ENCODE measurements at places on chromosomes 6 and 20.

GRCh38 chr20:61492065-61492464 is 240.0 kb downstream of the CDH4 start:
- DNase-seq, result no peak

DNA sequence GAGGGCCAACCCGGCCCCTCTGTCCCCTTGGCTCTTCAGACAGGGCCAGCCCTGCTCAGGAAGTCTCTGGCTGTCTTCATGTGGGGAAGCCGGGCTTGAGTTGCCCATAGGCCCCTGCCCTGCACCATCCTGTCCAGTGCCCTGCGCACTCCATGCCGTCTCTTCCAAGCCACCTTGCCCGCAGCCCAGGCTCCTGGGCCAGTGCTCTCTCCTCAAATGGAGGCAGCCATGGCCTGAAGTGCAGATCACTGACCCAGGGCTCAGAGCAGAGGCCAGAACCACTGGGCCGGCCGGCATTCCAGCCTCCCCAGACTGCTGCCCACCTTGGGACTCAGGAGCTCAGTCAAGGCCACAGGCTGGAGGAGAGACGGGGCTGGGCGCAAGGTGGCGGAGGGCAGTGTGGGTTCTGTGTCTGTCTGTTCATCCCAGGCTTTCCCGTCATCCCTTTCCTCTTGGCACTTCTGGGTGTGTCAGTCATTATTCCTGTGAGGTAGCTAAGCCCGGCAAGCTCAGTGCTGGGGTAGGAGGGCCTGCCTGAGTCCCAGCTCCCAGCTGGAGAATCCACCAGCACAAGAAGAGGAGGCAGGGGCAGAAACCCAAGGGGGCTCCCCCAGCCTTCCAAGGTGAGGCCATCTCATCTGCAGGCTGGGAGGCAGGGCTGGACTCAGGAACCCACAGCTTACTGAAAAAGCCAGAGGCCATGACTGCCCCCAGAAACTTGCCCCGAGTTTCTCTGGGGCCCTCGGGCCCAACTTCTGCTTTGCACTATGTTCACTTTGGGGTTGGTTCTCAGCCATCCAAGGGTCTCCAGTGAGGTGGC is 22.4 kb downstream of the SDCBP2 start:
- DNase-seq, result no peak

DNA sequence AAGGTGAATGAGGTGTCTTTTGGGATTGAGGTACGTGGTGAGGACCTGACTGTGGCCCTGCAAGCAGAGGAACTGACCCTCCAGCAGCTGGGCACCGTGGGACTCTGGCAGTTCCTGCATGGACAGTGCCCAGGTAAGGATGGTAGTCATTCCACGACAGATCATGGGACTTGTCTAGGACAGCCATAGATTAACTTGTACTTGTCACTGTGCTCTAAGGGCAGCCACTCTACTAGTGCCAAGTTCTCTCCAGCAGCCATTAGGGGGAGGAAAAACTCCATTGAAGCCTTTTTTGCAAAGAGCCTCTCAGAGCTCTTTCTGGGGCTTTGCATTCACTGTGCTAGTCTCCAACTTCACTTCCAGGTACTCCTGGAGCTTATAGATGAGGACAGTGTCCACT is 20.4 kb downstream of the TAF11 start:
- DNase-seq, result no peak

DNA sequence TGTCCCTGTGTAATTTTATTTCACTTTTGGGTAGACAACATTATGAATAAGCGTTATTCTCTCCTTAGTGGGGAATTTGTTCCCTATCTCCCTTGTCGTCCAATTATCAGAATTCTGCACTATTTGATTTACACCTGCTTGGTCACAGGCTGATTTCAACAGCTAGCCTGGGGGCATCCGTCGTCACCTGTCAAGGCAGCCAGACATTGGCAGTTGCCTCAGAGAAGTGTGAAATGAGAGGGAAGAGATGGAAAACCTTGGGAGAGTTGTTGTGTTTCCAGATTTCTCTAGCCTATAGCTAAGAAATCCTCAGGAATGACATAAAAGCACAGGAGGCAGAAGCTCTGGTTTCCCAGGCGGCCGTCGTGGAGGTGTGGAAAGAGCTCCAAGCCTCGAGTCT is 891 bp upstream of the GHRH start:
- no peak for DNase-seq

- no peak for DNase-seq
Observed at GRCh38 chr6:125957845-125958244, 1.3 kb downstream of the HINT3 start.

DNA sequence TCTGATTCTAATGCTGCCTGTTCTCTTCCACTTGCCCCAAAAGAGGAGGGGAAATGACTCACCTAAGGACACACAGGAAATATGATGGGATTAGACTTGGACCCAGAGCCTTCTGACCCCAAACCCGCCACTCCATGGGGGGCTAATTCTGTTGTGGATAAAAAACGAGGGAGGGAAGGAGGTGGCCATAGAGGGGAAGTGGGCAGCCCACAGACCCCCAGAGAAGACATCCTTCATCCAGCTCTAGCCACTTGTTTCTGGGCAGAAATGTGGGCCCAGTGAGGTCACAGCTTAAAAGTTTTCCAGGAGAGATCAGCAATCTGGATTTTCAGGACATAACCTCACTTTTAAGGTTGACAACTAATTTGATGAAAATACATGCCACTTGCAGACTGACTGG is 202.1 kb downstream of the ANKRD60 start:
- DNase-seq, result no peak

DNA sequence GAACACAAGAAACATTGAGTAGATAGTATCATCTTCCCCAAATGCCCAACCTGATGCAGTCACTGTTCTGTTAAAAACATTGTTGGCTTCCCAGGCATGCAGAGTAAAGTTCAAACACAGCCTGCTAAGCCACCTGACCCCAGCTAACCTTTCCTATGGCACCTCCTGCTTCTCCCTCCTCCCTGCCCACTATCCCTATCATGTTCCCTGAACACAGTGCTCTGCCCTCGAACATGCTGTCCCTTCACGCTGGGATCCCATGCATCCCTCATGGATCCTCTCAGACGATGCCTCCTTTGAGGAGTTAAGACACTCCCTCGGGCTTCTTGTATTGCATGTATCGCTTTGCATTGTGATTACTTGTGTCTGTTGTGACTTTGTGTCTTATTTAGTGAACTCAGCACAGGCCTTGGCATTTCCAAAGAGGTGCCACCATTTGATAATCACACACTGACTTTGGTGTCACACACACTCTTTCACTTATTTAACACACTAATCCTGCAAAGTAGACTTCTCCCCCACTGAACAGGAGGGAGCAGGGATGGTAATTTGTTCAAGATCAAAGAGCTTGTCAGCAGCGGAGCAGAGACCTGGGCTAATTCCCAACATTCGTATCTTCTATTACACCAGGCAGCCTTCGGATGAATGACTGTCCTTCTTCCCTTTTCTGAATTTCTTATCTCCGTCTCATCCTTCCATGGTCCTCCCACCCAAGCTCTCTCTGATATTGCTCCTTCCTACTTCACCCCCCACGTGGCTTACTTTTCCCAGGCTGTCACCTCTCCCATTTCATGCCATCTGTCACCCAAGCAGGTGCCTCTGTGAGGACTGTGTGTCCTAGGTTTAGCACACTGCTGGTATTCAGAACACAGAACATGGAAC is 28.3 kb upstream of the SMIM29 start:
- no peak for DNase-seq

DNA sequence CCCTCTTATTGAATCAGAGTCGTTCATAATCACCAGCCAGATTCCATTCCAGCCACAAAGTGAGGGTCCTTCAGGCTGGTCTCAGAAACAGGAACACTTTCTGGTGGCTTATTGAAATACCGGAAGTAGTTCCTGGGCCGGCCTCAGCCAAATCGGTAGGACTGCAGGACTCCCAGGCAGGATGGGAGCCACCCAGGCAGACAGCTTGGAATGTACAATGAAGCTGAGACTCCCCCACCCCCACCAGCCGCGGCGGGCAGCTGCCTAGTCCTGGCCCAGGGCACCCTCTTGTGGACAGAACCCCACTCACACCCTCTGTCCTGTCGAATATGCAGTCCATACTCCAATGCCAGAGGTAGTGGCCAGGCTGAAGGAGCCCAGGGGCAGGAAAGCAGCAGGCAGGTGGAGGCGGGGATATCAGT is 43.8 kb downstream of the MDFI start:
- no peak for DNase-seq

GRCh38 chr20:25744261-25744660 is 47.6 kb upstream of the ZNF337 start:
- DNase-seq, result no peak

DNA sequence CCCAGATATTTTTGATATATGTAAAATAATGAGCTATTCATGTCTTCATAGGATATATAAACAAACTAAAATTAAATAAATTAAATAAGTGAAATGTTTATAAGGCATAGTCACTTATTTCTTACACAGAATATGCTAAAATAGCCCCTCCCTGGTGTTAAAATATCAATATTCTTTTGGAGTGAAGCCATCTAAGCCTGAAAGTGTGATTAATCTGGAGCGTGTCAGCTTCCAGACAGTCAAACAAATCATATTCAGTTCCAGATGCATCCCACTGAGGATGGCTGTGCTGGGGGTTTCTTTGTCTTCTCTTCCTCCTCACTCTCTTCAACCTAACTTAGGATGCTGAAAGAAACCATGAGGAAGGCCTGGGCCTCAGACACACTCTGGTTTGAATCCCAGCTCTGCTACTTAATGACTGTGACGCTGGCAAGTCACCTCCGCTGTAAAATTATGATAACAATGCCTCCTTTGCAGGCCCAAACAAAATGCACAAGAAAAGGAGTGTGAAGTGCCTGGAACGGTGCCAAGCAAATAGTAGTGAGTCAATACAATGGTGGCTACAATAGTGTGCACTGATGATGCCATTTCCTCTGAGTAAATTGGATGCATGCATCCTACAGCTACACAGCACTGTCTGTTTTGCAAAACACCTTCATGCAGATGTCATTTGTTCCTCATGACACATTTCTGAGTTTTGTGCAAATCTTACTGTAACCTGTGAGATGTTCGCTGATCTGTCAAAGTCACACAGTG is 161.4 kb downstream of the FOXC1 start:
- no peak for DNase-seq

DNA sequence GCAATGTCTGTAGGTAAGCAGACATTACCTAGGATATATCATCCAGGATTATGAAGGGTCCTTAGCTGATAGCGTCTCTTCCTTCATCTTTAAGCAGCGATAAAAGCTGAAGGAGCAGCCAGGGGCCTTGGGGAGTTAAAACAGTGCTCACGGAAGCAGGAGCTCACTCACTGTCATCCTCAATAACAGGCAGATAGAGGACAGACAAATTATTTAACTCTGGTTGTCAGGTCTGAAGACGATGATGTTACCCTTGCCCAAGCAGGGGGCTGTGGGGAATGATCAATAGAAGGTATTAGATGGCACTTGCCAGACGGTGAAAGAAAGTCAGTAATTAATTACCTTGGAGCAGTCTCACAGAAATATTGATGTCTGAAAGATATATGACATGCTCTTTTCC is 12.6 kb upstream of the SPATS1 start:
- no peak for DNase-seq

- no peak for DNase-seq
Observed at GRCh38 chr6:126661646-126662045, 321.7 kb downstream of the CENPW start.

GRCh38 chr6:123788319-123788718 is 15.3 kb upstream of the NKAIN2 start:
- DNase-seq, result no peak

- DNase-seq, result no peak
Observed at GRCh38 chr6:20936949-20937348, 402.7 kb downstream of the CDKAL1 start.

Data from SIG-M5 (cell line).